ENCODE measurements at places on chromosomes 1 and 21. TPM values are rescaled to one million over a fixed set of nuclear protein-coding genes. Genes with fewer than 3 reads are reported as not detected.

HLX gene
- not detected for total RNA-seq

CD53 gene
- total RNA-seq = 0.19 TPM

ZNF683 gene
- total RNA-seq = not detected

C1QB gene
- not detected for total RNA-seq

CLCA1 gene
- not detected for total RNA-seq

B4GALT2 gene
- total RNA-seq = 76.4 TPM

BTBD19 gene
- total RNA-seq = 10.3 TPM

ZNF593OS gene
- total RNA-seq = not detected

GBP1 gene
- total RNA-seq = 10.1 TPM

GSTM3 gene
- 72.2 TPM for total RNA-seq

PERM1 gene
- not detected for total RNA-seq

LDLRAD1 gene
- total RNA-seq = not detected

THRAP3 gene
- total RNA-seq = 133 TPM

ECE1 gene
- total RNA-seq = 37.7 TPM

NEGR1 gene
- 10.6 TPM for total RNA-seq

TINAGL1 gene
- not detected for total RNA-seq

IER5 gene
- total RNA-seq = 25.5 TPM

KCNE1 gene
- 0.13 TPM for total RNA-seq

KRTAP10-6 gene
- total RNA-seq = 0.39 TPM

SLC25A34 gene
- total RNA-seq = 3.2 TPM

ZMPSTE24 gene
- 57.5 TPM for total RNA-seq

HUNK gene
- 1.9 TPM for total RNA-seq

ODR4 gene
- total RNA-seq = 21.5 TPM

CFHR4 gene
- total RNA-seq = not detected

PEAR1 gene
- total RNA-seq = 0.35 TPM

MAB21L3 gene
- total RNA-seq = 4.8 TPM

SAMD13 gene
- total RNA-seq = 1.2 TPM

SPRR2G gene
- not detected for total RNA-seq

ZNF684 gene
- 11.3 TPM for total RNA-seq

PDC gene
- total RNA-seq = not detected

TDRKH gene
- total RNA-seq = 3.2 TPM

CYP4Z1 gene
- not detected for total RNA-seq

KCNJ15 gene
- total RNA-seq = not detected

AMPD1 gene
- total RNA-seq = 0.19 TPM

SH2D5 gene
- 1.1 TPM for total RNA-seq

Measured in A673 (cell line).